ENCODE measurements at places on chromosomes 5 and 9.

DNA sequence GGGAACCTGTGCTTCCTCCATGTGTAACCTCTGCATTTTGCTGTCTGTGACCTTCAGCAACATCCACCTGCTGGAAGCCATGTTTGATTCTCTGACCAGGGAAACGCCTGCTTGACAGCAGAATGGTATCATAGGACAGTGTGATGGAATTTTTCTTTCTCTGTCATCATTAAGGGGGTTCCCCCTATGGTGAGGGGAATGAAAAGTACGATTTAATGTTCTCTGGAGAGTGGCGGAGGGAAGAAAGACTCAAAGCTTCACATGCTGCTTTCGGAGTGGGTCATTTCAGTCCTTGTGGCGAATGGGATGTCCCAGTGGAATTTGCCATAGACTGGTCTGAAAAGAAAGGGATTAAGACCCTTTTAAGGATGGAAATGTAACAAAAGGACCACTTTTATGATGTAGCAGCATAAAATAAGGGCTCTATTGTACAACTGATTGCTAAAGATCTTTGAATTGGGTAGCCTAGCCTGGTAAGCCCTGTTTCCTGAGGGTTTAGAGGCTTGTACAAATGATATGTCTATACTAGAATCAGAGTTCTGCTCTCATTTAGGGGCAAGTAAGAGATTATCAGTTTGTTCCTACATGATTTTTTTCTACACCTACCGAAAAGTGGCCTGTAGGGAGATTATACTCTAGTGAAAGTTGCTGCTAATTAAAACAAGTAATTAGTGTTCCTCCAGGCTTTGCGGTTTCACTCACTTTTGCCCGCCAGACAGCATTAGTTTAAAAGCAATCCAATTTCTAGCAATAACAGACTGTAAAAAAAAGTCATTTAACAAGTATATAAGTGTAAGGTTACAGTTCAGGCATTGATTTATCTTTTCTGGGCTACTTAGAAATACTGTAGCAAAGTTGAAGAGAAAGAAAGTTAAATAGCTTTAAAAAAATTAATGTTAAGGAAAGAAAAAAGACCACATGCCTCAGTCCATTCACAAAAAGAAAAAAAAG, 904.5 kb downstream of the NR2F1-AS1 start:
- no peak for DNase-seq

- DNase-seq: no peak
Measured at GRCh38 chr9:13324988-13325387, 45.5 kb upstream of the MPDZ start.

DNA sequence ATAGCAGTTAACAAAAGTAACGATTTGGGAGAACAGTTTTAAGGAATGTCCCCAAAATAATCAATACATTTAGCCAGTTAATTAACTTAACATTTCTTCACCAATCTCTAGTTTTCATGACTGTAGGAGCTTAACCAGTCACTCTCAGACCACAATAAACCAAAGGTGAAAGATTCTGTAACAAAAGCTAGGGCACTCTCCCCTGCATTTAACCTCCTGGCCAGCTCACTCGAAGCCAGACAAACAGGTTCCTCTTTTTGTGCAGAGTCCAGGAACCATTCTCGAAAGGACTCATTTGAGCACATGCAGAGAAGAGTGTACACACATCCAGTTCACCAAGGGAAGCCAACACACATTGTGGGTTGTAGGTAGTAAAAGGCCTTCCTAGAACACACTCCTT, 6.5 kb downstream of the IL7R start:
- no peak for DNase-seq

GRCh38 chr9:77128125-77128789, 49.1 kb upstream of the VPS13A start:
- DNase-seq: no peak

DNA sequence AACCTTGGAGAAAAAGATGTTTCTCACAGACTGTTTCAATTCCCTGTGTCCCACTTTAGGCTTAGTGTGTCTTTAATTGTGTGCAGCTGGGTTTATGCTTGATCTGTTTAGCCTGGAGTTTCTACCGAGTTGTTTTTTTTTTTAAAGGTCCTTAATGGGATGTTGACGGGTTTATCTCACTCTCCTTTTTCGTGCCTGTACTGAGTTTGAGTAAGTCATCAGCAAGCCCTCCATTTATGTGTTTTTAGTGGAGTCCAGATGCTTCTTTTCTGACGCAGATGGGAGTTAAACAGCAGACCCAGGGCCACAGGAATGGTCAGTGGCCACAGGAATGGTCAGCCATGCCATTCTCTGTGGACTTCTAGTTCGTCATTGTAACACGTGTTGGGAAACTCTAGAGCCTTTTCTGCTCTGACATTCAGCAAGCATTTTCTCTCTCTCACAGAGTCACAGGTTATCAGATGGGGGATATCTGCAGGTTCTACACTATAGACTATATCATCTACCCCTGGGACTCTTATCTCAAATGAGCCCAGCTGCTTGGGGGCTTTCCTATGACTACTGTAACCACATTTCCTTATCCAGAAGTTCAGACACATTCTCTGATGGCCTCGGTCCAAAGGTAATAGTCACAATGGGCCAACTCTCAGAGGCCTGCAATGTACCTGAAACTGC, 190.5 kb downstream of the TTLL11 start:
- DNase-seq: no peak

- DNase-seq: no peak
Measured at GRCh38 chr5:169301986-169302385, 1.0 kb upstream of the SLIT3 start.

GRCh38 chr5:124698770-124699169, 47.7 kb downstream of the ZNF608 start:
- DNase-seq: no peak

GRCh38 chr5:83751201-83751600, 30.5 kb upstream of the HAPLN1 start:
- no peak for DNase-seq

DNA sequence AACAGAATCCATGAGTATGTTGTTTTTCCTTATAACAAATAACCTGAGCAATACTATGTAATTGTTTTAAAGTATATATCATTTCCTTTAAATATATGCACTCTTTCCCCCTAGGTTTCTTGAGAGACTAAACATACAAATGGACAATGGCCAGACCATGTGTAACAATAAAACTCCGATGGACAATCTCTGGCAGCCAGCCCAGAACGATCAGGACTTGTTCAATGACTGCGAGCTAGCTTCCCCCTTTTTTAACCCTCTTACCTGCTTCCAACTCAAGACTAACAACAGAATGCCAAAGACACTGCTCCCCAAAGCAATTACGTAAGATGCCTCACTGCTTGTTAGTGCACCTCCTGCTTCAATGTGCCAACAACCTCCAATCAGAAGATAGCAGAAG, 94.9 kb downstream of the HTR4 start:
- DNase-seq: no peak

DNA sequence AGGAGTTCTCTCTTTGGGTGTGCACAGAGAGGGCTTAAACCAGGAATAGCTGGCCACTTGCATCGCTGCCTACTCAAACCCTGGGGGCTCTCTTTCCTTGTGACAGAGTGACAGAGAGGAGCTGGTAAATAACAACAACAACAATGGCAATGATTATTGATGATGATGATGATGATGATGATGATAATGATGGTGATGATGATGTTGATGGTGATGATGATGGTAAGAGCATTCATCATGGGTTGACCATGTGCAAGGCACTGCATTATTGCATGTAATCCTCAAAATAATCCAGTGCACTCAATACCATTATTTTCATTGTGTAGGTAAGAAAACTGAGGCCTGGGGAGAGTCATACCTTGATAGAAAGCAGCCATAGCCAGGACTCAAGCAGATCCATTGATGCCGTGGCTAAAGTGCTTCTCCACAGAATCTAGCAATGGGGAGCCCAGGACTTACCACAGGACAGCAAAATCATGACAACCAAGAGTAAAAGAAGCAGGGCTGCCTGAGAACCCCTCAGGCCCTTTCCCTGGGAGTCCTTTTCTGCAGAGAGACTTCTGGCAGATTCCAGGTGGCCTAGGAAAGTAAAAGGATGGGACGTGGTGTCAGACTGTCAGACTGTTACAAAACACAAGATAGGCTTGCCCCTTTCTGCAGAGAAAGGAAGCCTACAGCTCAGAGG, 4.8 kb downstream of the FOXI1 start:
- DNase-seq: no peak

- DNase-seq: no peak
Measured at GRCh38 chr5:110262749-110263148, 463.7 kb downstream of the TMEM232 start.

DNA sequence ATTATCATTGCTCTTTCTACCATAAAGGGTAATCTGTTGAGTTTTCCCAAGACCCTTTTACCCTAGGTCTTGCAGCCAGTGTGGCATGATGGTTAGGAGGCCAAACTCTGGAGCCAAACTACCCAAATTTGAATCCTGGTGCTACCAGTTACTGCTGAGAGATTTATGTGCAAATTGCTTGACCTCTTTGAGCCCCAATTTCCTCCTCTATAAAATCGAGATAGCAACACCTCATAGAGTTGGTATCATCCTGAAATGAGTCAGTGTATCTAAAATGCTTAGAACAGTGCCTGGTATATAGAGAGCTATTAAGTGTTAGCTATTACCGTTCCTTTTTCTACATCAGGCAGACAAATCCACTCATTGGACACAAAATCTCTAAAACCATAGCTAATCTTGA, 43.0 kb downstream of the ACTBL2 start:
- DNase-seq: no peak

GRCh38 chr9:115884846-115885245, 268.7 kb upstream of the PAPPA start:
- DNase-seq: no peak

- DNase-seq: no peak
Measured at GRCh38 chr5:55895346-55895745, 44.2 kb downstream of the IL31RA start.

DNA sequence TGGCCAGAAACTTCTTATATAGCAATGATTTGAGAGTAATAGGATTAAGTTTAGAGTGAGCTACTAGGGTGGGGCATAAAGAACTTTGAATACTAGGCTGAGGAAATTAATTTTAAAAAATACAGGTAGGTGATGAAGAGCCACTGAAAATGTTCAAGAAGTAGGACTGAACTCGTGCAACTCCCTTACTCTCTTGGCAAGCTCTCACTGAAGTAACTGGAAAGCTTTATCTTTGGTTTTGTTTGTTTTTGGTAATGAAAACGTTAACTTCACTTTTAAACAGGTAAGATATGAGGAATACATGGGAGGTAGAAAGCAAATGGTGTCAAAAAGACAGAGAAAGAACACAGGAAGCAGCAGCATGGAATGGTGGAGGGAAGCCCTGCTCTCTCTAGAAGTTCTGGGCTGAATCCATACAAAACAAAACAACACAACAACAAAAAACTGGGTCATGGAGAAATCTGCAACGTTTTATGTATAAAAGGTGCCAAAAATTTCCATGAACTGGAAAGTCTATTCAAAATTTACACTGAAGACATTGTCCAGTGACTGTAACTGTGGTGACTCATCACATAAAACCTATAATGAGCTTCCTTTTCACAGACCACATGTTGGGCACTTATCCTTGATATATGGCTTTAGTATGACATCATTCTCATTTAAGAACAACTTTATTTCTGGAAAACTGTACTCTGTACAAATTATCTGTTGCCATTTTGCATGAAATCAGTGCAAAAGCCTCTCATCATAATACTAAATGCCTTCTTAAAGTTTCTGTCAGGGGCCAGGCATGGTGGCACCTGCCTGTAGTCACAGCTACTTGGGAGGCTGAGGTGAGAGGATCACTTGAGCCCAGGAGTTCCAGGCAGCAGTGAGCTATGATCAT, 91.2 kb upstream of the CHD1 start:
- DNase-seq: no peak

- DNase-seq: no peak
Measured at GRCh38 chr9:135812961-135813360, 94.4 kb downstream of the CAMSAP1 start.

GRCh38 chr5:111545031-111545430, 32.7 kb upstream of the STARD4 start:
- DNase-seq: no peak

DNA sequence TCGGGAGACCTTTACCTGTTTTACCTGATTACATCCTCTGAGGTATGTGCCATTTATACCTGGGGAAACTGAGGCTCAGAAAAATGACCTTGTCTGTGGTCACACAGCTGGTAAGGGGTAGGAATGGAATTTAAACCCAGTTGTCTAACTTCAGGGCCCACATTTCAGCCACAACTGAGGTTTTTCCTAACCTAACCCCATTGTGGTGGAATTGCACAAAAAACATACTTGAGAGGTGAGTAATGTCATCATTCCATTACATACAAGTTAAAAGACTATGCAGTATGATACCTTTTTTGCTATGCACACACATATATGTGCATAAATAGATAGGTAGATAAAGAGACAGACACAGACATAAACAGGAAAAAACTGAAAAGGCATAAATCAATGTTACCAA, 14.1 kb downstream of the FGF1 start:
- no peak for DNase-seq

- DNase-seq: no peak
Measured at GRCh38 chr5:174623433-174624019, 100.9 kb upstream of the MSX2 start.

- DNase-seq: no peak
Measured at GRCh38 chr5:149962601-149963300, 2.2 kb downstream of the SLC26A2 start.

- DNase-seq: no peak
Measured at GRCh38 chr9:18122171-18122570, 351.8 kb upstream of the ADAMTSL1 start.

DNA sequence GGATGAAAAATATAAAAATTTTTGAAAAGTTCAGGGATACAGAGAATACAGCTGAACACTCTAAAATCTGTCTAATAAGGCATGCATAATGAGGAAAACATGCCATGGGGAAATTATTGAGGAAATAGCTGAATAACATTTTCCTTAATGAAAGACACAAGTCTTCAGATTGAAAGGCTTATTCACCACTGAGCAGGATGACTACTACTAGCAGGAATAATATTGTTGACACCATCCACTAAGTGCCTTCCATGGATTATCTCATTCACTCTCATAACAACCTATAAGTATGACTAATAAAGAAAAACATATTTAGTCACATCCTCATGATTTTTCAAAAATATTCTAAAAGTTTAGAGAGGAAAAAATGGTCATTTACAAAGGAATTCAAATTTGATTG, 96.7 kb upstream of the FER start:
- no peak for DNase-seq

DNA sequence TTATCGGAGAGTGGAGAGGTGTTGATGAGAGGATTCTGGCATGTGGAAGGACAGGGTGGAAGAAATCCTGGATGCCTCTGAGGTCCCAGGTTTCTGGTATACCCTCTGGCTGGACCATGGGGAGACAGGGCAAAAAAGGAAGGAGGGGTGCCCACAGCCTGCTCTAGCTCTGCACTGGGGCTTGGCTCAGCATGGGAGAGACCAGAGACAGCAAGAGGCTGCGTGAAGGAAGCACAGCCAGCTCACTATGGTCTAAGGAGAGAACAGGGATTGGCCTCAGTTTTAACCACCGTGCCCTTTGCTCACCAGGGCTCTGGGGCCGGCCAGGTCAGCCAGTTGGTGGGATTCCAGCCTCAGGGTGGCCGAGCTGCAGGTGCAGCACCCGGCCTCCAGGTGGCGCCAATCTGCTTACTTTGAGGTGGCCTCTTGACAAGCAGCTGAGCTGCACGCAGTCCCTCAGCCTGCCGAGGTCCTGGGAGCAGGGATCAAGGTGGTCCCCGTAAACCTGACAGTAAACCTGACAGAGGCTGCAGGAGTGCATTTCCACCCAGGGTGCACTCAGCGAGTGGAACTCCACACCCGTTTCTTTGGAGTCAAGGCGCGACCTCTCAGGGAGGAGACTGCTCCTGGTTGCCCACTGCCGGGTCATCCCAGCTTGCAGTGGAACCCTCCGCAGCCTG, 25.0 kb upstream of the SPTLC1 start:
- DNase-seq: peak; percentile 39
